ENCODE measurements at places on chromosomes 1 and 21.

DNA sequence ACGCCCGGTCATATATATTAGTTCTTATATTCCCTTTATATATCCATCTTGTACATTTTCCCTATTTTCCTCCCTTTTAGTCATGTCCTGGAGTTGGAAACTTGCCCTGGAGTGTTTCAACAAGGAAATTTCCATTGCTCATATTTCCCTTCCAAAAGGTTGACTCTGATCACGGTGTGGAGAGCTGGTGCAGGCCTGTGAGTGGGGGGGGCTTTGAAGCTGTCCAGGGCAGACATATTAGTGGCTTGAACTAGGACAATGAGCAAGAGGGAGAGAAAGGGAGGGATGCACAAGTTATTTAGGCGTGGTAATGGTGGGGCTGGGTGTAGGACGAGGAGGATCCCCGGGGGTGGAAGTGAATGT lies 30.4 kb upstream of the TMEM61 start:
- DNase-seq: no peak

DNA sequence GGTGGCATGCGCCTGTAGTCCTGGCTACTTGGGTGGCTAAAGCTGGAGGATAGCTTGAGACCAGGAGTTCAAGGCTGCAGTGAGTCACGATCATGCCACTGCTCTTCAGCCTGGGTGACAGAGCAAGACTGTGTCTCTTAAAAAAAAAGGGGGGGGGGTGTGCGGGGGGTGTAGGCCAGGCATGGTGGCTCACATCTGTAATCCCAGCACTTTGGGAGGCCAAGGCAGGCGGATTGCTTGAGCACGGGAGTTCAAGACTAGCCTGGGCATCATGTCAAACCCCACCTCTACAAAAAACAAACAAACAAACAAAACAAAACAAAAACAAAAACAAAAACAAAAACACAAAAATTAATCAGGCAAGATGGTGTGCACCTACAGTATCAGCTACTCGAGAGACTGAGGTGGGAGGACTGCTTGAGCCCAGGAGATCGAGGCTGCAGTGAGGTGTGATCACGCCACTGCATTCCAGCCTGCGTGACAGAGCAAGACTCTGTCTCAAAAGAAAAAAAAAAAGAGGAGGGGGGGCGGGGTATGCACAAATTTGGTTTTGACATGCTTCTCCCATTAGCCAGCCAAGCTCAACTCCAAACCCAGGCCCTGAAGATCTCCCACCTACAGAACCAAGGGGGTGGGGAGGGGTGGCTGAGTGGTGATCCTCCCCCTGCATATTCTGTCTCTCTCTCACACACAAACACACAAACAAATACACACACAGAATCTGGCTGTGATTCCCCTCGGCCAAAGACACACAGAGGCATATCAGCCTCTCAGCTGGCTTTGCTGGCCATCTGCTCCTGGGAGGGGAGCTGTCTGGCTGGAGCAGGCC lies 3.1 kb downstream of the PTAFR start:
- no peak for DNase-seq

GRCh38 chr1:174890024-174890423 lies 109.7 kb upstream of the CACYBP start:
- DNase-seq: no peak

GRCh38 chr1:7207875-7208646 lies 422.8 kb downstream of the CAMTA1 start:
- DNase-seq: peak; percentile 54

- DNase-seq: no peak
Observed at GRCh38 chr1:112833806-112834205, 118.7 kb upstream of the PPM1J start.

DNA sequence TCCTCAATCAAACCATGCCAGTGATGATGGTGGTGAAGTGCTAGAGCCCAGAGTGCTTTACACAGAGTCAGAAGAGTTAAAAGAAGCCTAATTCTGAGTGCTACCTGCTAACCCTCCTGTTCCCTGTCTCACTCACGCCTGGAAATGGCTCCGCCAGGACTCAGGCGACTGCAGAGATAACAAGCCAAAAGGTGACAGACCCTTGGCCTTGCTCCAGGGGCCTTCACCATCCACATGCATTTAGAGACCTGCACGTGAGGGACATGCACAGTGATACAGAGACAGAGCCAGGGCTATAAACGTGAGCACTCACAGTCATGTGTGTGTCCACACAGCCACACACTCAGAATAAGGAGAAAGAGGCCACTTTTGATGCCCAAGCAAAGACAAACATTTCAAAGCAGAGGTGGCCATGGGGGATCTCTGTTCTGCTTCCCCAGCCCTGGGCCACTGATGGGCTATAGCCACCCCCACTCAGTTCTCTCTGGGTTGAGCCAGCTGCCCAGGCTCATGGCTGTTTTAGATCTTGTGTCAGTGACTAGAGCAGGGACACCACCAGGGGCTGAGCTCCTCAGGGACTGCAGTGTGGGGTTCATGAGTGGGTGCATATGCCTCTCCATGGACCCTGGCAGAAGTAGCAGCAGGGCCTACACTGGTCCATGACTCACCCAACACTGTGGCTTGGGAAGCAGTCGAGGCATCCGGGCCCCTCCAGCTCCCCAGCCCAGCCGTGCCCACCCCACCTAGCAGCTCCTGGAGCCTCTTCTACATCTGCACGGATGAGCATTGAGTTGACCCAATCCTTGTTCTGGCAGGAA lies 117.2 kb downstream of the EPHB2 start:
- DNase-seq: no peak

GRCh38 chr1:195740862-195741261 lies 867.4 kb downstream of the KCNT2 start:
- DNase-seq: no peak

- no peak for DNase-seq
Observed at GRCh38 chr1:3275471-3276340, 178.8 kb upstream of the ARHGEF16 start.

GRCh38 chr1:221408117-221408803 lies 333.6 kb downstream of the DUSP10 start:
- no peak for DNase-seq

GRCh38 chr21:31566611-31567010 lies 92.9 kb upstream of the SOD1 start:
- DNase-seq: no peak

- DNase-seq: no peak
Observed at GRCh38 chr1:159091180-159091560, 14.6 kb upstream of the AIM2 start.

GRCh38 chr1:89951766-89952604 lies 42.9 kb upstream of the ZNF326 start:
- no peak for DNase-seq

- DNase-seq: no peak
Observed at GRCh38 chr1:36882536-36883285, 151.6 kb downstream of the GRIK3 start.

- DNase-seq: no peak
Observed at GRCh38 chr1:172401477-172401876, 19.0 kb upstream of the C1orf105 start.

DNA sequence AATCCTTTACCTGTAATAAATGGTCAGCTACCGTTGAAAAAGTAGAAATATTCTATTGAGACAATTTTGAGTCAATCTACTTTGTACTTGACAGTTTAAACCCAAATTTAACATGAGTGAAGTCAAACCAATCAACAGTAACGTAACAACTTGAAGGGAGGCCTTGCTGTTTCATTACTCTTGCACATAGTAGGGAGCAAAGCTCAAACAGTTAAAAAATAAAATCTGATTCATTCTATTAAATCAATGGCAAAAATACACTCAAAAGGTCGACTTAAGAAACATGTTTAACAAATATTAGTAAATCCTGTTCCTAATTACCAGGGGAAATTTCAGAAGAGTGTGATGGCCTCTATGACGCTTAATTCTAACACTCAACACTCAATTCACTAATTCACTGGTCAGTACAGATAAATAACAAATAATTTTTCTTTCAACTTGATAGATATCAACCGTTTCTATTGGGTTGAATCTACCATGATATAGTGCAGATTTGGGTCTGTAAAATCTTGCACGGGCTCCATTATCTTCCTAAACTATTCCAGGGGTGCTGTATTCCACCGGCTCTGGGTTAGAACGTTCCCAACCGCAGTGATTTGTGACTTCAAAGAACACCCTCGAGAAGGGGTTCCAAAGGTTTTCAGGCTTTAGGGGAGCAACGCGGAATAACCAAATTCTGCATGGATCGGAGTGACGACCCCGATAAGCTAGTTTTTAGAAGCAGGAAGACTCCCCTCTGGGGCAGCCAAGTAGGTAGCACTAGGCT lies 1.4 kb downstream of the TARBP1 start:
- no peak for DNase-seq

DNA sequence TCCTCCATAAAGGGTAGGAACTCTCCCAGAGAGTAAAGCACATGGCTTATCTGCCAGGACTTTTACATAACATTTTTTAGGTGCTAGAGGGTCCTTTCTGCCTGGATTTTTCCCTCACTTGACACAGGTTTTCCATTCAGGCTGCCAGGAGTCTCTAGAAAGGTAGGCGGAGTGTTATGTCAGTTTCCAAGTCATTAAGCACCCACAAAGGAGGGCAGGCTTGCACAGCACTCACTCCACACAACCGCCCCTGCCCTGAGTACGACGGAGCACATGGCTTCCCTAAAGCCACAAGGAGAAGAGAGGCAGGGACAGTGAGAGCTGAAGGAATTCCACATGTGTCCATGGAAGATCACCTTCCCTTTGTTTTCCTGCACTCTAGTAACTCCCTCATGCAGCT lies 55.7 kb downstream of the CAPZB start:
- no peak for DNase-seq

- no peak for DNase-seq
Observed at GRCh38 chr1:162444903-162445302, 33.0 kb upstream of the SH2D1B start.

DNA sequence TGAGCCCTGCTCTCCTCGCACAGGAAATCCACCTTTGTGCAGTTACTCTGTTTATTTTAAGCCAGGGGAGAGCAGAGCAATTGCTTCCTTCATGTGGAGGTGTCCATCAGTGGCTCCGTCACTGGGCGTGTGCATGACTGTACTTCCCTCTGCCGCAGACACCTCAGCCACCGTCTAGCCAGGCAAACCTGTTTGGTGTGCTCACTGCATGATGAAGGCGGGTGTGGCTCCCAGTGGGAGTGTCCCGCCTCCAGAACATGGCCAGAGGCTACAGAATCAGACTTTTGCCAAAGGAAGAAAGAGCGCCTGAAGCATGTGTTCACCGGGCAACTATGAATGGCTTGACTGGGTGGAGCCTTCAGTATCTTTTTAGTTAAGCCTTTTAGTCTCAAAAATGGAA lies 26.1 kb upstream of the LAMC2 start:
- DNase-seq: no peak

- peak; percentile 13 for DNase-seq
Observed at GRCh38 chr1:240189386-240189989, 97.8 kb downstream of the FMN2 start.

- DNase-seq: no peak
Observed at GRCh38 chr1:238112952-238113621, 222.4 kb upstream of the ZP4 start.

GRCh38 chr1:32125313-32125712 lies 17.5 kb downstream of the KPNA6 start:
- DNase-seq: no peak

GRCh38 chr1:55792870-55793269 lies 577.7 kb upstream of the USP24 start:
- no peak for DNase-seq

GRCh38 chr1:20987831-20988825 lies 188.6 kb downstream of the EIF4G3 start:
- no peak for DNase-seq

- DNase-seq: no peak
Observed at GRCh38 chr1:200033511-200034261, 6.2 kb downstream of the NR5A2 start.

- DNase-seq: no peak
Observed at GRCh38 chr1:228510803-228511413, 23.7 kb downstream of the RNF187 start.

- peak; percentile 63 for DNase-seq
Observed at GRCh38 chr1:26853156-26853555, 9.8 kb upstream of the SFN start.

DNA sequence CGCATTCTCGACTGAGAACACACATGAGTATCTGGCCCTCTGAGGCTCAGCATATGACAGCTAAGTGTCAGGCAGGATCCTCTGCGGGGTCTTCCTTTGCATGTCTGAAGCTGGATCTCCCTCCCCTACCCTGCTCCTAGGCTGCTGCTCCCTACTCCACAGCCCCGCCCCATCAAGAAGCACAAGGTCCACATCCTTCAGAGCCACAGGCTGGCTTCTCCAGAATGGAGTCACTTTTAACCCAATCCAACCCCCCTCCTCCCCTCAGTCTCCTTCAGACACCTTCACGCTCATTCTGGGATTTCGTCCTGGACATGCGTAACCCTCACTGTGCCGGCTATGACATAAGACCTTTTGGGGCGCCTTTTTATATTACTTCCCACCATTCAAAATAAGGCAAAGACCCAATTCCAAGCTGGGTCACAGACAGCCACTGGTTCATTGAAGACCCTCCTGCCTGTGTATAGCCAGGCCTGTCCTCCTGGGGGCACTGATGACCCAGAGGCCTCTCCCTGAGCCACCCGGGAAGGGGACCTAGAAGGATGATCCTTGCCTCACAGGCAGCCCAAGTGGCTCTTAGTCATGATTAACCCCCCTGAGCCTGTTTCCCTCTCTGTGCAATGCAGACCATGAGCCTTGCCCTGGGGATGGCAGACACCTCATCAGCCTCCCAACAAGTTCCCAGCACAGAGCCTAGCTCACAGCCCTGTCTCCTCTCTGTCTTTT lies 4.7 kb downstream of the ADGRB2 start:
- no peak for DNase-seq

GRCh38 chr1:94425821-94426484 lies 7.8 kb downstream of the ABCD3 start:
- DNase-seq: no peak

DNA sequence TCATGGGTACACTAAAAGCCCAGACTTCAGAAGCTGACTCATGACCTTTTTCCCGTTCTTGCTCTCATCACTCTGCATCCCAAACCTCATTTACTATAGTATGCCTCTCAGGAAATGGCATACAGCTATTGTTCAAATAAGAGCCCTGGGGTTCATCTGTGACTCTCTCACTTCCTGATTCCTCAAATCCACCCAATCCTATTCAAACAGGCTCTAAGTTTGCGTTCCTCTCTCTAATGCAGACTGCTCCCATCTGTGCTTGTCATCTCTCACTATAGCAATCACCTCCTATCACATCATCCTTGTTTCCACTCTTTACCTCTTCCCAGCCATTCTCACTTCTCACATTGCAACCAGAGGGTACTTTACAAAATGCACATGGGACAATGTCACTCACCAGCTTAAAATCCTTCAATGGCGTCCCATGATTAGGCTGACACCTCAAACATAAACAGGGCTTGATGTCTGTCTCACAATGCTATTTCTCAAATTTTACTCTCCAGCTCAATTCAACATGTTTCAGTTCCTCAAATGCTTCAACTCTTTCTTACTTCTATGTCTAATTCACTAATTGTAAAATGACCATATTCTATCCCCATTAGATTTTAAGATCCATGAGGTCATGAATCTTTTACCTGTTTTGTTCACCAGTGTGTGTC lies 408.4 kb downstream of the NTNG1 start:
- no peak for DNase-seq
